Motor neuron (in vitro differentiated cells): ENCODE measurements at places on chromosomes 2 and 18.

GRCh38 chr2:12547566-12548170, 169.1 kb upstream of the TRIB2 start:
- no peak for ATAC-seq

DNA sequence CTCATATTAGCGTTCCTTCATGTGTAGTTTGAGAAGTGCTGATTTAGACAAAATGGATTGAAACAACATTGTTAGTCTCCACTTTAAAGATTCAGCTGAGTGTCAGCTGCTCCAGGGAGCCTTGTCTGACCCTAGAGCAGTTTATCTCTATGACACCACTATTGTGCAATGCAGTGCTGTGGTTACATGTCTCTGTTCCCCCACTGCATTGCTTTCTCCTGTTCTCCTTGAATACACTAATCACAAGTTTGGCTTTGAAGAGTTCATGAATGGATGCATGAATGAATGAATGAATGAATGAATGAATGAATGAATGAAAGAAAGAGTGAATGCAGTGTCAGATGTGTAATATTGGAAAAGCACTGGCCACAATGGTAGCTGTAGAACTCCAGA, 38.3 kb downstream of the GCG start:
- ATAC-seq = no peak

GRCh38 chr2:203574824-203575223, 39.7 kb upstream of the RAPH1 start:
- no peak for ATAC-seq

- ATAC-seq = peak; percentile 51
Measured at GRCh38 chr2:234111523-234111922, 61.0 kb downstream of the SPP2 start.

DNA sequence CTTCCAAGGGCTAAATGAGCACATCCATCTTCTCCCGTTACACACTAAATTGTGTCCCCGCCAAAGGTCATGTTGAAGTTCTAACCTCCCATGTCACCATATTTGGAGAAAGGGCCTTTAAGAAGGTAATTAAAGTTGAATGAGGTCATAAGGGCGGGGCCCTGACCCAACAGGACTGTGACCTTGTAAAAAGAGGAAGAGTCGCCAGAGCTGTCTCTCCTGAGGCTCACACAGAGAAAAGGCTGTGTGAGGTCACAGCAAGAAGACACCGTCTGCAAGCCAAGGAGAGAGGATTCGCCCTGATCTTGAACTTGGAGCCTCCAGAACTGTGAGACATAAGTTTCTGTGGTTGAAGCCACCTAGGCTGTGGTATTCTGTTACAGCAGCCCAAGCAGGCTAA, 24.1 kb downstream of the TRABD2A start:
- ATAC-seq = no peak

GRCh38 chr2:60438653-60439052, 114.8 kb downstream of the BCL11A start:
- no peak for ATAC-seq

DNA sequence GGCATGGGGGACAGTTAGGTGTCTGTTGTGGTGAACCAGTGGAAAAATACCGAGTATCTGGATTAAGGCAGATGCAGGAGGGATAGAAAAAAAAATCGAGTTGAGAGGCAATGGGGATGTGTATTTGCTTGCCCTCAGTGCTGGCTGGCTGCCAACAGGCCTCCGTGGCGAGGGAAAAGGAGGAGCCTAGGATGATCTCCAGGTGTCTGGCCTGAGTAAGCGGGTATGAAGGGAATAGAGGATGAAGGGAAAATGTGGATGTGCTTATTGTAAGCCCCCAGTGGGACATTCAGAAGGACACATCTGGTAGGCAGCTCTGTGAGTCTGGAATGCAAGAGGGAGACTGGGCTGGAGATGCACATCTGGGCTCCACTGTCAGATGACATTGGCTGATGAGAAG, 22.8 kb downstream of the KCNS3 start:
- ATAC-seq = peak; percentile 44

DNA sequence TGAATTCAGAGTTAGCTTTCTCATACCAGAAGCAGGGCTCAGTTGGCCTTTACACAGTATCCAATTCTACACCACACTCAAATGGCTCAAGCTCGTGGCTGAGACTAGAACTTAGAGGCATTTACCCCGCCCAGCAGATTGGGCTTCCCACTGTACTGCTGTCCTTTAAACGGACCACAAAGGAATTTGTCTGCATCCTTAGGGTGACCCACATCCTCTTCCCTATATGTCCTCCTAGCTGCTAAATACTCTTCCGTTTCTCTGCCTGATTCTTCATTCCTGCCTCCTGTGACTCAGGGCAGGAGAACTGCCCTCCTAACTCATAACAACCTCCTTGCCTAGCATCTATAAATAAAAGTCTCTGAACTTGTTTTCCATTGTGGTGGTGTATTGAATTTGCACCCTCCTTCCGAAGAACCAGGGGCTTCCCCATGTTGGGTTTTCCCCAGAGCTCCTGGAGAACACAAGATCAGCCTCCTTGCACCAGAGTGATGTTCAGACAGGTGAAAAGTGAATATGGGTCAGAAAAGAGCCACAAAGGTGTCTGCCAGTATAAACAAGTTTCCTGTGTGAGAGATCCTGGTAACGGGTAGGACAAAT, 32.0 kb upstream of the MC4R start:
- no peak for ATAC-seq

GRCh38 chr18:75390854-75391253, 36.6 kb downstream of the SMIM21 start:
- ATAC-seq = no peak

- no peak for ATAC-seq
Measured at GRCh38 chr2:19881221-19881907, 20.4 kb downstream of the TTC32 start.
